ENCODE measurements at places on chromosomes 12 and 14.

DNA sequence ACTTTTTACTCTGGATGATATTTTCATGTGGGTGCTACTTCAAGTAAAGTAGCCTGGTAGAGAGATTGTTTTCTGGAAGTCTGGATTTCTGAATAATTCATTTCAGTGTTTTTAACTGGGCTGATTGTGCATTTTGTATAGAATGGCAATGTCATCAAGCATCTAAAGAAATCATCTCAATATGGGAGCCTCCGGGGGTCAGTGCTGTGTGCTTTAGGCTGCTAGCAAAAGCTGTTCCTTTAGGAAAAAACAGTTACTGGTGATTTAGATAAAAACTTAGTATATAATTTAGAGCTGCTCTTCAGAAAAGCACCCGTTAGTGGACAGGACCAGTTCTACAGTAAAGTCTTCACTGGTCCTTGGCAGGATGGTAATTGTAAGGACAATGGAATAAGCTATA lies 5.1 kb downstream of the UBE3B start:
- DNase-seq = no peak

DNA sequence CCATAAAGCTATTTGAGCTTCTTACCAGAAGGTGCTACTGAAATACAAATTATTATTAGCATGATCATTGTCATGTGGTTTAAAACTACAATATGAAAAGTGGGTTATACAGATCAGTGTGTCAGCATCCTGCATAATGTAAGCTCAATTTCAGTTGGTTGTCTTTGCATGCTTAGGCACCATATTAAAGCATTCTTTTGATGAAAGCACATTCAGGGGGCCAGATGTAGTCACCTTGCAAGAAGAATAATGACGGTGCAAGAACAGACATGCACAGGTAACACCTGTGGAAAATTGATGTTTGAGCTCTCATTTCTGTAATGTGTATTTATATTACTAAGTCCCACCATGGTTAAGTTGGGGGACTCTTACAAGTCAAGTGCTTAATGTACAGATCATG lies 123.9 kb downstream of the PAX9 start:
- DNase-seq = no peak

DNA sequence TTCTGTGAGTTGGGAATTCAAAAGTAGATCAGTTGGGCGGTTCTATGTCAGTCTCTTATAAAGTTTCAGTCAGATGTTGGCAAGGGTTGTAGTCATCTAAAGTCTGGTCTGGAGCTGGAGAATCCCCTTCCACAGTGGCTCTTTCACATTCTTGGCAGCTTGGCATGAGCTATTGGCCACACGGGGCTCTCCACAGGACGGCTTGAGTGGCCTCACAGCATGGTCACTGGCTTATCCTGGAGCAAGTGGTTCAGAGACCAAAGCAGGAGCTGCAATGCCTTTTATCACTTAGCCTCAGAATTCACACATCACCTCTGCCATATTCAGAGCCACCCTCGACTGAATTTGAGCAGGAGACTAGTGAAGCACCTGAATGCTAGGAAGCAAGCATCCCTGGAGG lies 7.1 kb upstream of the KICS2 start:
- no peak for DNase-seq

GRCh38 chr14:36224176-36224575 lies 47.7 kb upstream of the PTCSC3 start:
- no peak for DNase-seq

DNA sequence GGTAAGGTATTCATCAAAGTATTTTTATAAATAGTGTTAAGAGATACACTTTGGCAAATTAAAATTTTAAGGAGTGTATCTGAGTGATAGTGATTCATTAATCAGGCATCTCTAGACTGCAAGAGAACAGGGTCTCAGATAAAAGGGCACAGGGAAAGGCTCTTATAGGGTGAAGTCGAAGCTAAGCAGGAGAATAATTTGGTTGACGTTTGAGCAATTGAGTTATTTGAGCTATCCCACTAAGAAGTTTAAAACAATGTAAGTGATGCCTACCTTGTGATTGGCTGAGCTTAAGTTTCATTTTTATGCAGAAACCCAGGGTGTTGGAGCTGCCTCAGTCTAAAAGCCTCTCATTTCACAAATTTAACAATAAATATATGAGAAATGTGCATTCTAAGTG lies 125.3 kb downstream of the SLC6A15 start:
- no peak for DNase-seq

DNA sequence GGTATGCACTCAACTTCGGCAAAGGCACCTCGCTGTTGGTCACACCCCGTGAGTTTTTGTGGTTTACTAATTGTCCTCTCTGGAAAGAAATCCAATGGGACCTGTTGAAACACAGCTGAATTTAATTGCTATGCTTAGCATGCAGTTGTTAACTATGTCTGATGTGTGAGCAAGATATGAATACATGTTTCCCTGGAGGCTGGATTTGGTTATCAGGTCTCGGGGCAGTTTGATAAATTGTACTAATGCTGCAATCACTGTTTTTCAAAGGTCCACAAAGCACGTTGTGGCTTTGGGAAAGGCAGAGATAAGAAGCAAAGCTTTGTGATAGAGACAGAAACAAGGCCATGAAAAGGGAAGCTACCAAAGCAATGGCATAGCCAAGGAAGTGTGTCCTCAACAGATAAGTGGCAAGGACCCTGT lies 91.3 kb downstream of the DAD1 start:
- DNase-seq = no peak

GRCh38 chr14:34911209-34912150 lies 36.3 kb upstream of the BAZ1A start:
- DNase-seq = no peak

GRCh38 chr12:75848431-75848925 lies 183.1 kb downstream of the PHLDA1 start:
- no peak for DNase-seq

DNA sequence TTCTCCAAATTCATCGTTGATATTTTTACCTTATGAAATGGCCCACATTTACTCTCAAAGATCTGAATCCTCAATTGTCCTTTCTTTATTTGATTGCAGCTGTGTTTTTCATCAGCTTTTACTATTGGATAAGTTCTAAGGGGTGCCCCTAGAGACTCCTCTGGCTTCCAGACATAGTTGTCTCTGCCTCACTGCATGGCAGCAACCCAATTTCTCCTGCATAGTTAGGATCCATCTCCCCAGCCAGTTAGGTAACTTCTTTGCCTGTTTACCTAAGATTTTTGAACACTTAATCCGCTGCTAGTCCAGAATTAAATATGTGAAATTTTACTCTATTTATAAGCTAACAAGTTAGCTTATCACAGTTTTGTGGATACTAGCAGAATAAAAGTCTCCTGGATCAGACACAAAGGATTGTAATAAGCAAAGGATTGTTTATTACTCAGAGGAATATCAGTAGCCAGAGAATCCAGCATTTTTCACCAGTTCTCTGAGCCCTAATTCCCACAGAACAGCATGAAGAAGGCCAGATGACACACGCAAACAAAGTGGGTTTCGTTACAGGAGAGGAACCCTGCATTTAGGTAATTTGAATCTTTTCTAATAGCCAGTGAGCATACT lies 101.1 kb downstream of the BBS10 start:
- DNase-seq = no peak

GRCh38 chr12:26018926-26019325 lies 60.4 kb downstream of the RASSF8 start:
- DNase-seq = no peak

DNA sequence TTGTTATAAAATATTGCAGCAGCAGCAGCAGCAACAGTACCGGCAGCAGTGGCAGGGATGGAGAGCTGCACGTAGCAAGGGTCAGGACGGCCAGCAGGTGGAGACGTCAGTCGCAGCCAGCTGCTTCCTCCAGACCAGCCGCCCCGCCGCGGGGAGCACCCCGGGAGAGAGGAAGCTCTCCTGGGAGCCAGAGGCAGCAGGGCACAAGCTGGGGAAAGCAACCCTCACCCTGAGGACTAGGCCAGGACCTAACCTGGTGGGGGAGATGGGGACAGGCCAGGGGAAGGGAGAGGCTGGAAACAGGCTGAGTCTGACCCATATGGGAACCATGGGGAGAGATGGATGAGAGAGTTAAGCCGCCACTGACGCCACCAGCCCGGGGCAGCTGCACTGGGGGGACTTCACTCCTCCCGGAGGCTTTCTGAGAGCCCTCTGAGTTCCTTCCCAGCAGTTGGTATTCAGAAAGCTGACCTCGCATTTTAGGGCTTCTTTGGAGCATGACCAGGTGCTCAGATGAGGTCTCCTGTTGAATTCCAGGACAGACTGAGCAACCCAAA lies 56.3 kb downstream of the SPTB start:
- peak; percentile 41 for DNase-seq

DNA sequence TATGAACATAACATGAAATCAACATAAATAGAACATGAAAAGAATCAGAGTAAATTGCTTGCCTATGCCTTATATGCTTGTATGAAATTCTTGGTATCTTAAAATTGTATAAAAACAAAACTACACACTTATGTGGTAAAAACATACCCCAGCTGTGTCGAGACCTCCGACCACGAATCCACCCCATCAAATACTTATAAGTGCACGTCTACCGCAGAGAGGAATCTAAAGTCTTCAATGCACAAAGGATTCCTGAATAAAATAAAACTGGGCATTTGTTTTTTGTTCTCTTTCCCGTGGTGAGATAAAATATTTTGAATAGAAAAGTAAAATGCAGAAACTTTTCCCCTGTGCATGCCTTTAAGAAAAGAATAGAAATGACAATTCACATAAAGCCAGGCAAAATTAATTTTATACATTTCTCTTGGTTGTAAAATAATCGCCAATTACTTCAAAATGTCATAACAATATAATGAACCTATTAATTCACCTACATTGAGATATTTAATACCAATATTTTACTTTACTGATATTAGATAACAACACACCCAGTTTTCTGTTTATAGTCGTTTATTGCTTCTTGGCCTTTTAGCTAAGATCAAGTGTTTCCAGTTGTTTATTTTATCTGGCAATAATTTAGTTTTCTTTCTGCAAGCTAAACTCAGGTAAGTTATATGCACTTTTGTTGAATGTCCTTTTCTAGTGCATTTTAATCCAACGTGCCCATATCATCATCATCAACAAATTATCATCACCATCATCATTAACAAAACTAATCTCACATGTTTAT lies 1.0 kb downstream of the KLRK1 start:
- DNase-seq = no peak

GRCh38 chr12:89140141-89140540 lies 212.2 kb downstream of the DUSP6 start:
- DNase-seq = no peak

- no peak for DNase-seq
Measured at GRCh38 chr14:31435276-31435675, 14.9 kb upstream of the HEATR5A start.

DNA sequence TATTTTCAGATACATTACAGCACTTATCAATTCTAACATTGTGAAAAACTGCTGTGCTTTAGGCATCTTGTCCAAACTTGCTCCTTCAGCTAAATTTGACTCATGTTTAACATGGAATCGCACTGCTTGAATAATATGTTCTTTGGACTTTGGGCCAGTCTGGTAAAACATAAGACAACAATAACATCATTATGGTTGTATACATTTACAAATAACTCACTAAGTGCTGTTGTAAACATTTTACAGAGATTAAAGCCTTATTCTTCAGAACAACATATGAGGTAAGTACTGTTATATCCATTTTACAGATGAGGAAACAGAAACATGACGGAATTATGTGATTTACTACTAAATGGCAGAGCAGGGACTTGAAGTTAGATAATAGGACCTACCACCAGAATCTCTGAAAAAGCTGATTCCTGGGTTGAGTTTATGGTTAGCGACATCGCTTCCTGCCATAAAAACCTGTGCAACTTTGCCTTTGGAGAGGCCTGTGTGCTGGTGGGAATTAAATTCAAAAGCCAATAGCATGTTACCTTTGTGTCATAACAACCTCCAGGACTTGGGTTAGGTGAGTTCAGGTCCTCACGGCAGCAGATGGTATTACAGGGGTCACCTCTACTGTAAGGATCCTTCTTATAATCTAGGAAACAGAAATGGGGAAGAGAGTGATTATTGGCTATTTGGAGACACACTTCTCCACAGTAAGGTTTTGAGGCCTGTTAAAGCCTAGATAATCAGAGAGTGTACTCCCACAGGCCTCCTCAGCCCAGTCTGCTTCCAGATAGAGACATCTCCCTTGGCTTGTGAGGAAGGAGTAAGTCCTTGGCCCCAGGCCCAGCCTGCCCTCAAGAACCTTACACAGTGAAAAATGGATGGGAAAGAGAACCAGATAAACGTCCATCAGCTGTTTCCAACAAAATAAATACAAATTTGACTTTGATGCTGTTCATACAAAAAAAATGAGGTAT lies 61.8 kb downstream of the PLBD1 start:
- no peak for DNase-seq

GRCh38 chr14:100914597-100915021 lies 11.1 kb upstream of the RTL1 start:
- DNase-seq = no peak

DNA sequence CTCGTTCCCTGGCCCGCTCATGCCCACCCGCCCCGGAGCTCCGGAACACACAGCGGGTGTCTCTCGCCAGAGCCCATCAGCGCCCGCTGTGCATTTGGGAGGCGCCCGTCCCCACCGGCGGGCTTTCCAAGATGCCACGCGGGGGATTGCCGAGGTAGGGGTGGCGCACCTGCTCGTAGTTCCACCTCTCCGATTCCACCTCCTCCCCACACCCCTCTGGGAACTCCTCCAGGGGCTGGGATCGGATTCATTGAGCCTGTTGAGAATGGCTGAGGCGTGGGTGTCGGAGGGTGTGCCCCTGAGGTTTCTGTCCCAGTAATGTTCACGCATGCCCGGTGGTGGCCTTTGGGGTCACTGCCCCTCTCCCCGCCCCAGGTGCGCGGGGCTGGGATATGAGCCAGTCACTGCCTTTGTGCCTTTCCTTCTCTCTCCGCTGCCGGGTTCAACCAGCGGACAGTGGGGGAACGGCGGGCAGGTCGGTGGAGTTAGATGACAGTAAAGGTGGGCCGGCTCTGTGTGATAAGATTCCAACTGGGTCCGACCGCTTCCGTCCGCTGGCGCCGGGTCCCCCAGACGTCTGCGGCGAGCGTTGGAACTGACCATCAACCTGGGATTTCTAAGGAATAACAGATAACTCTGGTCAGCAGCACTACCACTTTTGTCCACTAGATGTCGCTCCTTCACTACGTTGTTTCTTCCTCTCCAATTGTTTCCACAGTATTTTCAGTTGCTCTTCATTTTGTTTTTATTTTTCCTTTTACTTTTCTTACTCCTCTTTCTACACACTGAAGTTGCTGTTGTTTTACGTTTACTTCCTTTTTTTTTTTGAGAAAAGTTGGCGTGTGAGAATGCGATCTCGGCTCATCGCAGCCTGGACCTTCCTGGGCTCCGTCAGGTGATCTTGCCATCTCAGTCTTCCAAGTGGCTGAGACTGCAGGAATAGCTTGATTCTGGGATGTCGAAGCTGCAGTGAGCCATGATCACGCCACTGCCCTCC lies 178.1 kb upstream of the ALG10B start:
- no peak for DNase-seq

GRCh38 chr14:92900660-92901059 lies 22.3 kb upstream of the CHGA start:
- no peak for DNase-seq

DNA sequence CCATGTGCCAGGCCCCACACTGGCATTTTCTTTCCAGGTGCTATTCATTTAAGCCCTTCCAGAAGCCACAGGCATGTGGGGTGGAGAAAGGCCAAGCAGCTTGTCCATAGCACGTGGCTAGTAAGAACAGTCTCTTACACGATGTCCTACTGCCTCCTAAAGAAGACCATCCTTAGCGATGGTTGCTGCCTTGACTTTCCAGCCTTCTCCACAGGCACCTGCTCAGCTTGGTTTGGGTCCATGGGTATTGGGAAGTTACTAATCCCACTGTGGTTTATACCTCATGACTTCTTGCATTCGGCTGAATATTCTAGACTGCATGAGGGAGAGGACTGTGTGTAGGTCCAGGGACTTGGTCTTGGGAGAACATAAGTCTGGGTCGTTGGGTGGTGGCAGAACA lies 49.2 kb downstream of the NINJ2 start:
- DNase-seq = no peak

GRCh38 chr12:128571906-128572810 lies 251.6 kb downstream of the SLC15A4 start:
- DNase-seq = no peak
